ENCODE measurements at places on chromosomes 7 and 10.

- no peak for DNase-seq
These were observed 3.5 kb downstream of the LOXL4 start for GRCh38 chr10:98264378-98265065.

DNA sequence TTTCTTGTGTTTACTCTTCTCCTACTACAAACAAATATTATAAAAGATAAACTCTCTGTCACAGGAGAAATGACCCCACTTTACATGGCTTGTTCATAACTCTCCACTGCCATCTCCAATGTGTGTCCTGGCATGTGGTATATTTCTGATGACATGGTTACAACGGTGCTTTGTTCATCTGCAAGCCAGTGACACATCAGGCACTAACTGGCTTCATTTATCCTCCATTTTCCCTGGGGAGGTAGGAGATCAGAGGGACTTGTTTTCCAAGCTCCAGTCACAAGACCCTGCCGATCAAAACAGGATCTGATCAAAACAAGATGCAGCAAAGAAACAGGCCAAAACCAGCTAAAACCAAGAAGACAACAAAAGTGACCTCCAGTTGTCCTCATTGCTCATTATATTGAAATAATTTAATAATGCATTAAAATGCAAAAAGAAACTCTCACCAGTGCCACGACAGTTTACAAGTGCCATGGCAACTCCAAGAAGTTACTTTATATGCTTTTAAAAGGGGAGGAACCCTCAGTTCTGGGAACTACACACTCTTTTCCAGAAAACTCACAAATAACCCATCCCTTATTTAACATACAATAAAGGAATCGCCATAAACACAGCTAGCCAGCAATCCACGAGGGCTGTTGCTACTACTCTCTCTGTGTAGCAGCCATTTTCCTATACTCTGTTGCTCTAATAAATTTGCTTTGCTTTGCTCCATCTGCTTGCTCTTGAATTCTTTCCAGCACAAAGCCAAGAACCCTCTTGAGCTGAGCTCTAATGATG is 224.2 kb downstream of the XPNPEP1 start:
- no peak for DNase-seq

- DNase-seq: no peak
These were observed 862.3 kb downstream of the TYW1 start for GRCh38 chr7:67858931-67859330.

DNA sequence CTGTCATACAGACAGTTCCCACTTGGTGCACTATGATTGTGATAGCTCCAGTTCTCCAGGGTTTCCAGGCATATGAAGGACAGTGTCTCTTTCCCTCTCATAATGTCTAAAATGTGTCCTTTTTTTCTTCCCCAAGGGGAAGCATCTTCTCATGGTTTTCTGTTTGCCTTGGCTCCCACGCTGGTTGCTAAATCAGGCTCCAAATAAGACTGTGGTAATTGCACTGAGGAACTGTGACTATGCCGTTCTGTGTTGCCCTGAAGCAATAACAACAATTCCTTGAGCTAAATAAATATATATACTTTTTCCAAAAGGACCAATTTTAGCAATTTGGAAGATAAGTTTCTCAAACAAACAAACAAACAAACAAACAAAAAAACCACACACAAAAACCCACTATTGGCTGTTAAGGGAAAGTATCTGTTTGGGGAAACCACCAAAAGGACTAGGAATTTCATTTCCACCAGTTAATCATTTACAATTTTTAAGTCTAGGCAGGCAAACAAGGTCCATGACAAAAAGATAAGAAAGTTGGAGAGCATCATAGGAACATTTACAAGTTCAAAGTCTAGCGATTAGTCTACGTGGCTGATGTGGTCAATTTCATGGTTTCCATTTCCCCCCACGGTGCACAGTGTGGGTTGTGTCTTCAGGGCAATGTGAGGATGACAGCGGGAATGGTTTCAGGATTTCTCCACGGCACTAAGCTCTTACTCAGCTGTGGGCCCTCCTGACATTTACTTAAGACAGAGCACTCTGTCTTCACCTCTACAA is 62.4 kb downstream of the THNSL1 start:
- no peak for DNase-seq

DNA sequence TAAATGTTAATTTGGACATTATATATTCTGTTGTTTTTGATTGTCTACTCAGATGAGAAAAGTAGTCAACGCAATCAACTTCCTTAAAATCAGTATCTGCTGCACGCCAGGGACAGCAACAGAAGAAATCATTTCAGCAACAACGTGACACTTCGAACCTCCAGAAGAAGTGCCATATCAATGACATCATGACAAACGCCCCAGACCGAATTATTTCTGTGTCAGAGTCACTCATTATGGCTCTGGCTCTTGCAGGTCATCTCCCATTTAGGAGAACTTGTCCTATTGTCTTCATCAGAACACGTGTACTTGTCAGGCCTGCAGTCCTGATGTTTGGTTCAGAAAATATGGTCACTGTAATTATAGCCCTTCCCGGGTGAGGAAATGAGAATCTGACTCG is 276.3 kb downstream of the ADARB2 start:
- no peak for DNase-seq

GRCh38 chr10:6267941-6268340 is 65.2 kb downstream of the PFKFB3 start:
- no peak for DNase-seq

- DNase-seq: no peak
These were observed 57.3 kb downstream of the CSGALNACT2 start for GRCh38 chr10:43195557-43195956.

Data from stimulated activated CD8-positive, alpha-beta memory T cell treated with anti-CD3 and anti-CD28 coated beads, Interleukin-4, amount 100 ng/mL, for 1 hour (primary cell).